ENCODE measurements at places on chromosomes 6 and 20.

GRCh38 chr6:16727996-16728395 is 33.3 kb downstream of the ATXN1 start:
- DNase-seq: no peak

DNA sequence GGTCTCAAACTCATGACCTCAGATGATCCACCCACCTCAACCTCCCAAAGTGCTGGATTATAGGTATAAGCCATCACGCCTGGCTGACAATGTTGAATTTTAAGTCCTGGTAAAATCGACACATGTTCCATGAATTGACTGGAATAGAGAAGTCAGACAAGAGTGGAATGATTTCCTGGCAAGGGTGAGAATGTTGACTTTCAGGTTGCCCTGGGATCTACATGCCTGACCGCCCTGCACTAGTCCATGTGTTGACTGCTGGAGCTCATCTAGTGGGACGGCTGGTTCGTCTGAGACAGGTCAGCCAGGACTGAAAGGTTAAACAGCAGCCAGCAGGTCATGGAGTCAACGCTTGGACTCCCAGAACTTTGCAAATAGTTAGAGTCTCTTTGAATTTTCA is 88.8 kb downstream of the SASH1 start:
- no peak for DNase-seq

- no peak for DNase-seq
Observed at GRCh38 chr6:123997223-123997622, 193.6 kb downstream of the NKAIN2 start.

DNA sequence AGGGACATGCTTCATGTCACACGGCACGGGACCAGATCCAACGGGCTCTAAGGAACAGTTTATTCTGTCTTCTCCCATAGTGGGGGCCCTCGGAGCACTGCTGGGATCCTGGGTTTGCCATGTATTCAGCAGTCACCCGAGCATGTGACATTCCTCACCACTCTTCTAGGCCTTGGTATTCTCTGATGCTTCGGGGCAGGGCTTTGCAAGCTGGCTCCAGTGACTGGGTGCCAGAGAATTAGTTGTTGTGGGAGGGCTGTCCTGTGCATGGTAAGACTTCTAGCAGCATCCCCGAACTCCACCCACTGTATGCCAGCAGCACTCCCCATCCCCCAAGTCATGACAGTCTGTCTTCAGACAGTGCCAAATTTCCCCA is 5.4 kb downstream of the CCN5 start:
- no peak for DNase-seq

DNA sequence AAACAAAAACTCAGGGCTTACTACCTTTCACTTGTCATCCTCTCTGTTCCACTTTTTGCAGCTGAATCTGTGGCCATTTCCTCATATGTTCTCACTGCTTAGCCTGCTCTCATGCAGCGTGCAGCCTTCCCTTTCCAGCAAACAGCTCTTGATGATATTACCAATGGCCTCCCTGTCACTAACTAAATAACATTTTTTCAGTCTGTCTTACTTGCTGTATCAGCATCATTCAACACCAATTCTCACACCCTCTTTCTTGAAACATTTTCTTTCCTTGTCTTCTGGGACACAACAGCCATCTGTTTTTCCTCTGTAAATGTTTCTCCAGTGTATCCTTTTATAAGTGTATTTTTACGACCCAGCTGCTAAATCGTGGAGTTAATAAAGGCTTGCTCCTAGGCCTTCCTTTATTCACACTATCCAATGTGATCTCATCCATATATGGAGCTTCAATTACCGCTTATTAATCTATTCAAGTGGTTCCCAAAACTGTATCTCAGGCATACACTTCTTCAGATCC is 523.6 kb upstream of the RNF217 start:
- DNase-seq: no peak

DNA sequence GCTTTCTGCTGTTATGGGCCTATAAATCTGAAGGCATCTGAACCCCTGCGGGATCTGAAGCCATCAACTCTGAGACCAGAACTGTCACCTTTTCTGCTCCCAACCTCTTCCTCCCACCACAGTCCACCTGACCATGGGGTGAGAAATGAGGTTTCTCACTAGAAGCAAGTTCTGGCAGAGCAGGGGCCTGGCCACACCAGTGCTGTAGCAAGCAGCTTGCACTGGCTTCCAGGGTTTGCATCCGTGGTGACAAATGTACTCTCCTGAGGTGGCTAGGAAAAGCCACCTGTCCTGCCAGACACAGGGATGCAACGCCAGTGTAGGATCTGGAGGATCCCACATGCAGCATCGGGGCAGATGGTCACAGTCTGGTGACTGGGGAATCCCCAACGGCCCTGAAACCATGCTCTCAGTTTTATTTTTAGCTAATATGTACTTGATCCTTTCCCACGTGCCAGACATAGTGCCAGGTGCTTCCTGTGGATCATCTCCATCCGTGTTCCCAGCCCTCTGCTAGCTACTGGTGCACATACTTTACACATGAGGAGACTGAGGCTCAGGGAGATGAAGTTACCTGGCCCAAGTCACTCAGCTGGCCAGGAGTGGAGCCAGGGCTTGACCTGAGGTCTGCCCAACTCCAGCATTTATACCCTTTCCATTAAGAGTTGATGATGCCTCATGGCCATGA is 122.1 kb upstream of the SPACA1 start:
- DNase-seq: peak; percentile 85

GRCh38 chr20:62795023-62795761 is 1.1 kb upstream of the MRGBP start:
- peak; percentile 69 for DNase-seq

- DNase-seq: no peak
Observed at GRCh38 chr6:42758756-42759430, 13.0 kb upstream of the TBCC start.

GRCh38 chr6:116443105-116443504 is 18.1 kb upstream of the CALHM6 start:
- no peak for DNase-seq

GRCh38 chr6:161057103-161058091 is 65.8 kb downstream of the MAP3K4 start:
- DNase-seq: no peak

GRCh38 chr6:7016226-7016625 is 91.5 kb upstream of the RREB1 start:
- DNase-seq: no peak

DNA sequence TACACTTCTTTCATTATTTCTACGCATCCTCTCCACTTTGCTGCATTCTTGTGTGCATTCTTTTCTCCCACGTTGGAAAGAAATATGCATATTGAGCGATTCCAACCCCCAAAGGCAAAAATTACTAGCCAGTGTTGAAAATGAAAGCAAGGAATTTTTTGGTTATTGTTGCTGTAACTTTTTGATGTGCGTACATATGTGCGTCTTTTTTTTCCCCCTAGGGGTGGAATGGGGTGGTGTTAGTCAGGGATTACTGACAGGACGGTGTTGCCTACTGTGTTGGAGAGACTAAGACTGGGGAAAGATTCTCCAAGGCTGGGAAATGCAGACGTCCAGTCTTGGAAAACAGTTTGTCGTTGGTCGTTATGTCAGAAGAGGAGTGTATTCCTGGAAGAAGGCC is 44.2 kb upstream of the ESR1 start:
- no peak for DNase-seq

DNA sequence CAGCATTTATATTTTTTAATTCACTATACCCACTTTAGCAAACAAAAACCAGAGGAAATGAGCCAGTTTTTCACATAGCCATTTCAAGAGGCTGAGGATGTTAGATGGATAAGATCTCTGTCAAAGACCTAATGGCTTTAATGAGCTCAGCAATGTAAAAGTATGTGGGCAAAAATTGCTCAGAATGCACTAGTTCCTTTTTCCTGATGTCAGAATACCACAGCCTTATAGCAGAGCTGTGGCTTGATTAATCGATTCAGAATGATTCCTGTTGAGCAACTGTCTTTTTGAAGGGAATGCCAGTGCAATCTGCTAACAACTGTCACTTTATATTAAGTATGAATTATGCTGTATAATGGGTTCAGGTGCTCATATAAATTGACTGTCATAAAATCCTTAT is 100.6 kb upstream of the HIVEP1 start:
- DNase-seq: no peak

DNA sequence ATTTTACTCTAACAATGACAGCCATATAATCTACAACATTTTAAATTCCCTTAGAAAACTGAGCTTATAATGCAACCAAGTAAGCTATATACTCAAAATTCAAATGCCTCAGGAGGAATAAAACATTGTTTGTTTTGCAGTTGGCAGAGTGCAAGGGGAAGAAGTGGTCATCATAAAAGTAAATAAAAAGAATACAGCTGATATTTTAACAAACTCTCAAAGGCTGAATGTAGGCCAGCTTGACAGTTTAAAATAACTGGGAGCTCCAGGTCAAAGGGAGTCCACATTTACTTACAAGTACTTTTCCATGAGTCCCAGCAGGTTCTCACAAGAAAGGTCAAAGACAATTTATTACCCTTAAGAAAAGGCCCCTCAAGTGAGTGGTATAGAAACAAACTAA is 589.8 kb downstream of the BCKDHB start:
- DNase-seq: no peak
